ENCODE measurements at places on chromosomes 5 and 9.

- no peak for DNase-seq
Measured at GRCh38 chr9:115694991-115695390, 458.6 kb upstream of the PAPPA start.

DNA sequence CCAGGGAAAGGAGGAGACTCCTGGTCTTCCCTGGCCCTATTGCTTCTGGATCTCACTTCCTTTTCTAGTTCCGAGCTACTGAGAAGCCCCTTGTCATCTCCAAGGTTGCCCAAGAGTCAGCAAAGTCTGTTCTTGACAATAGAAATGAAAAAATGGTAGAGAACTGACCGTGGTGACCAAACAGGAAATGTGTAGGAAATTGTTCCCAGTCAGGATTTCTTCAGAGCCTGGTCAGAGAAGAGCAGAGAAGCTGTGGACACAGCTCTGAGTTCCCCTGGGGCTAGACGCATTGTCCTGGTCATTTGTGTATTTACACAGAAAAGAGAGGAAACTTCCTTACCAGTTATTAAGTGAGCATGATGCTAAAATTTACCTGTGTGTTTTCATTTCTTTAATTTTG lies 35.6 kb downstream of the S1PR3 start:
- DNase-seq: no peak

DNA sequence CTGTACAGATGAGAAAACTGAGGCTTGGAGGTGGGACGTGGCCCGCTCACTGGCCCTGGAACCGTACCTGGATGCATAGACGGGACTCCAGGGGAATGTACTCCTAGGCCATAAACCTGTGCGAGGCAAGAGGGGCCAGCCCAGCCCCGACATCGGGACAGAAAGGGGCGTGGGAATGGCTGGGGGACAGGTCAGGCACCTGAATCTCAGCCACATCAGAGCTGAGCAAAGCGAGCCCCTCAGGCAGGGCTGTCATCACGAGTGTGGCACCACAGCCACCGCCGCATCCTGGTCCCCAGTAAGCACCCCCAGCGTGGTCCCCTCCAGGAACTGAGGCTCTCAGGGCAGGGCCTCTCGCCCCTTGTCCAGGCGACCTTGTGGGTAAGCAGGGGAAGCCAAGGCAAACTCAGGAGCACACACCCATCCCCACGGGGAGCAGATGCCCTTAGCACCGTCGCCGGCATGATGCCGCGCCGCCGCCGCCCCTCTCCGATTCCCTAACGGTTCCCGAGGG lies 16.5 kb downstream of the NACC2 start:
- DNase-seq: no peak

DNA sequence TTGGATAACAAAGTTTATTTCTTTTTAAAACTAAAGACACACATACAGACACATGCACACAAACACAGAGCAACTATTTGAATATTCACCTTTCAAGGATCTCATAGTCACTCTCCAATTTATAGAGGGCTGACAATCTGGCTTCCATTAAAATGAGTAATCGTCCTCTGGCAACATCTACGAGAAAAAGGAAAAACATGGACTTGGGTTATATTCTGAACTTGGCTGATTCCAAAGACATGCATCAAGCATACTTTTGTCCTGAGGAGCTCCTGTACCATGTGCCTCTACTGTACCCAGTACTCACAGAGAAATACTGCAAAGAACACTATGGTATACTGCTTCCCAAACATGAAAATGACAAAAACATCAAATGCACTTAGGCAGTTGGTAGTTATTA lies 15.4 kb downstream of the IARS1 start:
- no peak for DNase-seq

DNA sequence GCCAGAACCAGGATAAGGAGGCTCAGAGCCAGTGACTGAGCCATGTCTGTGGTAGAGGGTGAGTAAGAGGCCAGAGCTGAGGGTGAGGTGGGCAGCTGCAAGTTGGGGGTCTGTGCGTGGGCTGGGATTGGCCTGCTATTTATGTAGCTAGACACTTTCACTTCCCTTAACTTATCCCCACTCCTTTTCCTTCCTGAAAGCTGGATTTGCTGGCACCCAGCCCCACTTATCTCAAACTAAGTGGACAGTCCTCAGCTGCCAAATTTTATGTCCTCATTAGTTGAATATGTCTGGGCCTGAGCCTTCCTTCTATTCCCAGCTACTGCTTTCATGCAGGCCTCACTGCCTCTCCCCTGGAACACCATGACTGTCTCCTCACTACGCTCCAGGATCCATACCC lies at the start of gene CCL21:
CCL21 (minus strand) TSS at position 114 of the 400 bp plus-strand sequence; CDS start at position 44, 70 bp downstream.
- DNase-seq: no peak

- no peak for DNase-seq
Measured at GRCh38 chr5:130171699-130172098, 267.4 kb downstream of the CHSY3 start.

DNA sequence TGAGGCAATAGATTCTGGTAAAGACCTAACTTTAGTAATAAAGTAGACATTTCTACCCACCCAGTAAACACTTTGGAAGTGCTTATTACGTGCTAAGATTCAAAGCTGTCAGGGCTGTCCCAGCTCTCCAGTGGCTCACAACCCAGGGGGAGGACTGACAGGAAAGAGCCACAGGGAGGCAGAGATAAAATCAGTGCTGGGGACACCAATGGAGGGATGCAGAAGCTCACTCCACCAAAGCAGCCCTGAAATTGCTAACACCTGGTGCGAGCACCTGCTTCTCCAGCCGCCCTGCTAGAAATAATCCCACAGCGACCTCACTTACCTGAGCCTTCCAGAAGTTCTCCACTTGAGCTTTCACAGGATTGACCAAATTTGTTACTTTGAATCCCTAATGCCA lies 501.0 kb downstream of the BNC2 start:
- DNase-seq: no peak
